Immature natural killer cell (primary cell): ENCODE measurements at places on chromosomes 2 and 18. TPM values are rescaled to one million over a fixed set of nuclear protein-coding genes. Genes with fewer than 3 reads are reported as not detected.
A peak's percentile ranks its signal among the peaks of the same experiment; 100 is the strongest.

DNA sequence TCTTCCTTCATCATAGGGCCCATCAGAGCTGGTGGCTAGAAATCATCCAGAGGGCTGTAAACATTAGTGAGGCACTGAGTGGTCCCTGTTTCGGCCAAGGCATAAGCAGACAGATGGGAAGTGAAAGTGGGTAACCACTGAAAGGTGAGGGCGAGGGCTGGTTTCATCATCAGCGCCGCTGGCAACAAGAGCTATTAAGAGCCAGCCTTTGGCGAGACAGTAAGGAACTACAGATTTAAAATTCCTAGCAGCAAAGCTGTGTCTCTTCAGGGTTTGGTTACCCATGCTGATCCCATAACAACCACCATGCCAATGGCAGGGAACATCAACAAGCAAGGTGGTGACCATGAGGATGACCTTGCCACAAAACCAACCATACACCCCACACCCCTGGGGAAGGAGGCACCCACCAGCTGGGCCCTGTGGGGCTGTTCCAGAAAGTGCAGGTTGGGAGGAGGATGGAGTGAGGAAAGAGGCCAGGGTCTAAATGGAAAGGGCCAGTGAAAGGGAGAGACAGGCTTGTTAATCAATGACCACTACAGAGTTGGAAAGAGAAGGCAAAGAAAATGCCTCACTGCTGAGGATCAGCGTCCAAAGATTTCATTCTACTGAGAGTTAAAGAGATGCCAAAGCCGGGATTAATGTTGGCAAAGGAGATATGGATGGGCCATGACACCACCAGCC lies 9.0 kb upstream of the SLC20A1 start:
- no peaks in the 10 kb centered on the region for H3K36me3 ChIP-seq
- no peak for DNase-seq
- H3K4me1 ChIP-seq: peaks cover 78% of the 10 kb centered on the region
- no peak overlapping the region for H3K4me3 ChIP-seq
- H3K27ac ChIP-seq: peak overlapping the region; percentile 99

DNA sequence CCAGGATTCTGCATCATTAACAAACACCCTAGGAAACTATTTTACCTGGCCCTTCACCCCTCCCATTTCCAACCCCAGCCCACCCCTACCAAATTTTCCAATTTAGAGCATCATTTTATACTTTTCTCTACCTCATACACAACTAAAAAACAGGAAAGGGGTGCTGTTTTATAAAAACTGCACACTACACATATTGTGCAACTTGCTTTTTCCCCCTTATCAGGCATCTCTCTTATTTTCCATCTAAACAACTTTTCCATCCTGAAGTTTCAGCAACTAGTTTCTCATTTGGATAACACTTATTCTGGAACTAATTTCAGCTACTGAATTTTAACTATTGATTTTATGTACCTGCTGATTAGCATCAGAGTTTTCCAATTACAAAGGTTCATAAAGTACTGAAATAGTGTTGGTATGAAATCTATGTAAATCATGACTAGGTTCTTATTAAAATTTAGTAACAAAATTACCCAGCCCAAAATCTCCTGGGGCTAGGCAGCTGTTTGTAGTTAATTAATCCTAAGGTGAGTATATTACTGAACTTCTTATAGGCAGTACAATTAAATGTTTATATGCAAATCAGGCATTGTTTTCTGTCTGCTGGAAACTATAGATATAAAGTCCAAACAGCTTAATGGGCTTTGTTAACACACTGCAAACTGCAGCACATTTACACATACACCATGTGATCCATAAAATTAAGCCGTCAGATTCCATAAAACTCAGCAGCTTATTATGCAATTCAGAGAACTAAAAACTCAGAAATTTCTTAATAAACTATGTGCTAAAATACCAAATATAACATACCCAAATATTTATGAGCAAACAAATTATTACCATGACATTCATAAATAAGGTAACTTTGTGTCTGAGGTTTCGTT lies 7.9 kb downstream of the SF3B1 start:
- peak overlapping the region; percentile 53 for H3K4me3 ChIP-seq
- peaks cover 71% of the 10 kb centered on the region for H3K4me1 ChIP-seq
- no peaks in the 10 kb centered on the region for H3K27me3 ChIP-seq
- peak overlapping the region; percentile 61 for H3K27ac ChIP-seq

RAB27B gene
- 8.1 TPM for polyA plus RNA-seq

ZNF24 gene
- polyA plus RNA-seq: 76.7 TPM

- H3K4me3 ChIP-seq: no peak overlapping the region
- no peaks in the 10 kb centered on the region for H3K27me3 ChIP-seq
- no peak for DNase-seq
- H3K4me1 ChIP-seq: peaks cover 5% of the 10 kb centered on the region
- peaks cover 23% of the 10 kb centered on the region for H3K36me3 ChIP-seq
These were observed 45.8 kb downstream of the WDR7 start for GRCh38 chr18:56696966-56697365.

- peak overlapping the region; percentile 50 for H3K4me3 ChIP-seq
- H3K27me3 ChIP-seq: peaks cover 2% of the 10 kb centered on the region
- no peaks in the 10 kb centered on the region for H3K36me3 ChIP-seq
- H3K4me1 ChIP-seq: peaks cover 49% of the 10 kb centered on the region
- DNase-seq: peak; percentile 71
These were observed 26.4 kb downstream of the ASXL2 start for GRCh38 chr2:25851740-25852503.

MPP4 gene
- not detected for polyA plus RNA-seq

SCN7A gene
- not detected for polyA plus RNA-seq

GRCh38 chr2:23454501-23455120 lies 69.6 kb downstream of the KLHL29 start:
- no peak overlapping the region for H3K4me3 ChIP-seq
- H3K4me1 ChIP-seq: peaks cover 23% of the 10 kb centered on the region
- no peaks in the 10 kb centered on the region for H3K36me3 ChIP-seq
- DNase-seq: no peak
- H3K27ac ChIP-seq: no peak overlapping the region

MC4R gene
- polyA plus RNA-seq: not detected

UGT1A5 gene
- not detected for polyA plus RNA-seq

MYCN gene
- not detected for polyA plus RNA-seq

UGT1A3 gene
- polyA plus RNA-seq: not detected

- no peak for DNase-seq
- no peaks in the 10 kb centered on the region for H3K27me3 ChIP-seq
- H3K4me3 ChIP-seq: no peak overlapping the region
- no peak overlapping the region for H3K27ac ChIP-seq
- H3K36me3 ChIP-seq: no peaks in the 10 kb centered on the region
These were observed 27.6 kb downstream of the CIB4 start for GRCh38 chr2:26613241-26614215.

BCL11A gene
- 0.29 TPM for polyA plus RNA-seq

- H3K4me3 ChIP-seq: no peak overlapping the region
- DNase-seq: no peak
- no peak overlapping the region for H3K27ac ChIP-seq
- no peaks in the 10 kb centered on the region for H3K4me1 ChIP-seq
These were observed 17.5 kb downstream of the C18orf63 start for GRCh38 chr18:74333091-74333490.

GRCh38 chr18:35282353-35282752 lies 7.7 kb downstream of the ZSCAN30 start:
- no peaks in the 10 kb centered on the region for H3K27me3 ChIP-seq
- H3K4me3 ChIP-seq: no peak overlapping the region
- no peak for DNase-seq
- H3K4me1 ChIP-seq: no peaks in the 10 kb centered on the region
- no peak overlapping the region for H3K27ac ChIP-seq

DNA sequence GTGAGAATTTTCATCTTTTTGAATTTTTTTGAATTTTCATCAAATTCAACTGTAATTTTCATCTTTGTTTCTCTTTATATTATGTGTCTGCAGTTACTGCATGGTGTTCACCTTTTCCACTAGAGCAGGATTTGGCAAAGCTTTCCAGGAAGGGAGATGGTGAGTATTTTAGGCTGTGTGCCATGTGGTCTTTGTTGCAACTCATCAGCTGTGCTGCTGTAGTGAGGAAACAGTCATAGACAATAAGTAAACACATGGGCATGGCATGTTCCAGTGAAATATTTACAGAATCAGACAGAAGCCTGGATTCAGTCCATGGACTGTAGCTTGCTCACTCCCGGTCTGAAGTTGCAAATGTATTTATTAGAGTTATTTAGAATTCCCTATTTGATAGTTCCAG lies 120.4 kb downstream of the DCDC2C start:
- no peak overlapping the region for H3K4me3 ChIP-seq
- H3K4me1 ChIP-seq: no peaks in the 10 kb centered on the region
- no peak overlapping the region for H3K27ac ChIP-seq
- no peak for DNase-seq
- H3K36me3 ChIP-seq: no peaks in the 10 kb centered on the region
- no peaks in the 10 kb centered on the region for H3K27me3 ChIP-seq

TLX2 gene
- not detected for polyA plus RNA-seq

DNA sequence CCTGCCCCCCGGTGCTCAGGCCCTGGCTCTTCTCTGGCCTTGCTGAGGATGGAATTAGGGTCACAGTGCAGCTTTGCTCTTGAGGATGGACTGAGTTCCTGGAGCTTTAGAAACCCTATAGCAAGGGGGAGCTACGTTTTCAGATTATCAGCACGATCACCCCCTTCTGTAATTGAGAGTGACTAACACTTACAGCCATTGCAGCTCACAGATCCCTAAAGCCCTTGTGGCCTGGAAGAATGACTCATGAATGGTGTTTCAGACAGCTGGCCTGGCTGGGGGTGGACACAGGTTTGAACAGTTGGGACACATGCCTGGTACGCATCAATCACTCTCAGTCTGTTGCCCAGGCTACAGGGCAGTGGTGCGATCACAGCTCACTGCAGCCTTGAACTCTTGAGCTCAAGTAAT lies 79.7 kb upstream of the IGFBP5 start:
- no peak for DNase-seq
- H3K27ac ChIP-seq: no peak overlapping the region
- no peak overlapping the region for H3K4me3 ChIP-seq
- no peaks in the 10 kb centered on the region for H3K36me3 ChIP-seq
- H3K27me3 ChIP-seq: peaks cover 5% of the 10 kb centered on the region
- H3K4me1 ChIP-seq: no peaks in the 10 kb centered on the region

DNA sequence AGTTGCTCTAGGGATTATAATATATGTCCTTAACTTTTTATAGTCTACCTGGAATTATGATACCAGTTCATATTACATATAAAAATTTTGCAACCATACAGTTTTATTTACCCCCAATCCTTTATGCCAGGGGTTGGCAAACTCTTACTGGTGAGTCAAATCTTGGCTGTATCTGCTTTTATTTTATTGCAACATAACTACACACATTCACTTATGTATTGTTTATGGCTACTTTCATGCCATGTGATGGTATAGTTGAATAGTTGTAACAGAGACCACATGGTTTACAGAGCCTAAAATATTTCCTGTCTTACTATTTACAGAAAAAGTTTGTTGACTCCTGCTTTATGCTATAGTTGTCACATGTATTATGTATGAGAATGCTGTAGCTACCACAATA lies 25.8 kb upstream of the DLX2 start:
- H3K4me3 ChIP-seq: no peak overlapping the region
- no peaks in the 10 kb centered on the region for H3K4me1 ChIP-seq
- no peak for DNase-seq

DNA sequence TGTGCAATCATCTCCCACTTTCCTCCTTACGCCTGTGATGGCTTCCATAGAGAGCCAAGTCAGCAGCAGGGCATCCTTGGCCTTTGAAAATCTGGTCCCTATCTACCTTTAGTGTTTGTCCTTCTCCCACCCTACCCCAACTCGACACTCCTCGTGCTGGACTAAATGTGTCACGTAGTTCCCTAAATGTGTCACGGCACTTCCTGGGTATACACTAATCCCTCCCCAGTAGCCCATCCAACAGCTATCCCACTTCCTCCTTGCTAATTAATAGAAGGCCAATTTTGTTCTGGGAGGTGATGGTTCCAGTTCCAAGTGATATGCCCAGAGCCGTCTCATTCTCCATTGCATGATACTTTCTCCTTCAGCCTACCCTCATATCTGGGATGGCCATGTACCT lies 36.5 kb upstream of the ZFP36L2 start:
- H3K4me3 ChIP-seq: no peak overlapping the region
- peaks cover 10% of the 10 kb centered on the region for H3K36me3 ChIP-seq
- H3K27me3 ChIP-seq: peaks cover 2% of the 10 kb centered on the region
- DNase-seq: no peak
- H3K4me1 ChIP-seq: no peaks in the 10 kb centered on the region
- no peak overlapping the region for H3K27ac ChIP-seq

- no peak overlapping the region for H3K27ac ChIP-seq
- no peaks in the 10 kb centered on the region for H3K4me1 ChIP-seq
- no peak overlapping the region for H3K4me3 ChIP-seq
- no peaks in the 10 kb centered on the region for H3K36me3 ChIP-seq
These were observed 4.2 kb downstream of the KYNU start for GRCh38 chr2:142881619-142882018.

SEPTIN10 gene
- not detected for polyA plus RNA-seq

GRCh38 chr2:124572934-124573634 lies 548.0 kb downstream of the CNTNAP5 start:
- no peaks in the 10 kb centered on the region for H3K4me1 ChIP-seq
- no peak overlapping the region for H3K4me3 ChIP-seq
- H3K36me3 ChIP-seq: no peaks in the 10 kb centered on the region
- DNase-seq: no peak

- H3K27ac ChIP-seq: no peak overlapping the region
- H3K4me1 ChIP-seq: peaks cover 4% of the 10 kb centered on the region
- no peak overlapping the region for H3K4me3 ChIP-seq
- no peaks in the 10 kb centered on the region for H3K36me3 ChIP-seq
- H3K27me3 ChIP-seq: no peaks in the 10 kb centered on the region
These were observed 3.1 kb downstream of the GCG start for GRCh38 chr2:162148956-162149355.

- no peak for DNase-seq
- no peaks in the 10 kb centered on the region for H3K27me3 ChIP-seq
- H3K27ac ChIP-seq: no peak overlapping the region
These were observed 230.8 kb downstream of the CELF4 start for GRCh38 chr18:37334631-37335408.

- no peak overlapping the region for H3K4me3 ChIP-seq
- no peak overlapping the region for H3K27ac ChIP-seq
- H3K4me1 ChIP-seq: no peaks in the 10 kb centered on the region
- H3K36me3 ChIP-seq: no peaks in the 10 kb centered on the region
These were observed 33.0 kb downstream of the FTCDNL1 start for GRCh38 chr2:199818026-199818425.

- no peak overlapping the region for H3K4me3 ChIP-seq
- no peaks in the 10 kb centered on the region for H3K4me1 ChIP-seq
- no peaks in the 10 kb centered on the region for H3K36me3 ChIP-seq
- no peak overlapping the region for H3K27ac ChIP-seq
These were observed 83.1 kb downstream of the SOCS6 start for GRCh38 chr18:70371908-70372307.

VWC2L gene
- polyA plus RNA-seq: not detected
